ENCODE measurements at places on chromosomes 12 and 14.
A peak's percentile ranks its signal among the peaks of the same experiment; 100 is the strongest.

DNA sequence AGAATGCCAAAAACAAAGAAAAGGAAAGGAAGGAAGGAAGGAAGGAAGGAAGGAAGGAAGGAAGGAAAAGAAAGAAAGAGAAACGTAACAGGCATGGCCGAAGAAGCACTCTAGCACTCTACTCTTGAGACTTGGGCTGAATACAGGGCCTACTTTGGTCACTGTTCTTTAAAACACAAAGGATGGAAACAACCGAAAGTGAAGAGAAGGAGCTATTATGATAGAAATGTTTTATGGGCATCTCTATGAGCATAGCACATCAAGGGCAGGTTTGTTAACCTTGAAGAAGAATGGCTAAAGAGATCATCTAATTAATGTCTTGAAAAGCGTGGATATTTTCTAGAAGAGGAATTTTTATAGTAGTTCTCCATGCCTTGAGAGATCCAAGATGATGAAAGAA lies 15.9 kb upstream of the OTX2 start:
- DNase-seq: no peak

- DNase-seq: no peak
Measured at GRCh38 chr12:77609016-77609415, 221.7 kb upstream of the NAV3 start.

- peak; percentile 69 for DNase-seq
Measured at GRCh38 chr14:68794130-68794850, 1.4 kb upstream of the ZFP36L1 start.

GRCh38 chr12:105107171-105107493 lies 399 bp upstream of the WASHC4 start:
- DNase-seq: no peak

GRCh38 chr12:27095346-27095745 lies 13.0 kb upstream of the C12orf71 start:
- no peak for DNase-seq

DNA sequence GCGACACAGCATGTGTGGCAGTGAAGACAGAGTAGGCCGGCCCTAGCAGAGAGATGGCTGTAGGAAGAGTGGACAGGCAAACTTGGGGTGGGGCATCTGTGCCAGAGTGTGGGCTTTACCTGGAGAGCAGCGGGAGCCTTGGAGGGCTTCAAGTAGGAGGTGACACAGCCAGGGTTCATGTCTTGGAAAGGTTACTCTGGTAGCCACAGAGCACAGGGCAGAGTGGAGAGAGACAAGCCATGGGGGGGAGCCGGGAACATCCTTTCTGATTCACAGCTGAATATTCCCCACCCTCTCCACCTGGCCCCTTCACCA lies 53.5 kb upstream of the DIO3 start:
- DNase-seq: no peak

DNA sequence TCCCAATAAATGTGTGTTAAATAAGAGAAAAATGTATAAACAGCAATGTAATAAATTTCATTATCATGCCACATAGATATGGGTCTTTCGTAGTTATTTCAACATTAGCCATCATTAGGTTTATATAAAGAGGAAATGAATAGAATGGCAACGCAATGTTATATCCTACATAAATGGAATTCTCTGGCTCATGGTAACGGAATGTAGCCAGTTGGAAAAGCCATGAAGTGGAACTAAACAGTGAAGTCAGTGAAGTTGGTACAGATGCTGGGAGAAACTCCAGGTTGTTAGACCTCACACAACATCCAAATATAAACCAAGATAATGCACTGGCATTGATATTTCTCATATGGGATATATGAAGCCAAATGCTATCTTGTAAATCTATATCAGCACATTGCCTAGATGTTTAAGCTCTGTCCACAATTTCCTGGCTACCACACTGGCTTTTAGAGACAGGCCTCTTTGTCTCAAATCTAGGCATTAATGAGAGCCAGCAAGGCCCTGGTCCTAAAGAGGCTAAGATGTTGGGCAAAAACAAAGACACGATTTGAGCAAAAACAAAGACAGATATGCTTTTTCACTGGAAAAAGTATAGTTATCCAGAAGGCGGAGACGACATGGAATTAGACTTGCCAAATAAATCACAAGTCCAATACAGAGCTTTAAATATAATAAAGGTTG lies 861.0 kb downstream of the RPS29 start:
- DNase-seq: no peak

- DNase-seq: no peak
Measured at GRCh38 chr12:56046027-56046780, 4.5 kb downstream of the RPS26 start.

DNA sequence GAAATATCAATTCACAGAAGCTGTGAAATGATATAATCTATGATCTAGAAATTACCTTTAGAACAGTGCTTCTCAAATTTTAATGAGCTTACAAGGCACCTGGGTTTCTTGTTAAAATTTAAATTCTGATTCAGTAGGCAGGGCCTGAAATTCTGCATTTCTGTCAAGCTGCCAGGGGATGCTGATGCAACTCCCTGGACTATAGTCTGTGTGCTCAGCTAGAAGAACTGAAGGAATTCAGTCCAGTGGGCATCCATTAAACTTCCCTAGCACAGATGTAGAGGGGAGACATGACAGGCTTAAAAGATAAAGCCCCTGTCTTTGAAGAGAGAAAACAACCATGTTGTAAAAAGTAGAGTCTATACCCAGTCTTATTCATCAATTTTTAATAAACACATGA lies 441.8 kb downstream of the TMTC2 start:
- DNase-seq: no peak

GRCh38 chr12:119241580-119242169 lies 62.9 kb downstream of the HSPB8 start:
- no peak for DNase-seq

- DNase-seq: no peak
Measured at GRCh38 chr12:55696141-55696540, 11.6 kb downstream of the ITGA7 start.

DNA sequence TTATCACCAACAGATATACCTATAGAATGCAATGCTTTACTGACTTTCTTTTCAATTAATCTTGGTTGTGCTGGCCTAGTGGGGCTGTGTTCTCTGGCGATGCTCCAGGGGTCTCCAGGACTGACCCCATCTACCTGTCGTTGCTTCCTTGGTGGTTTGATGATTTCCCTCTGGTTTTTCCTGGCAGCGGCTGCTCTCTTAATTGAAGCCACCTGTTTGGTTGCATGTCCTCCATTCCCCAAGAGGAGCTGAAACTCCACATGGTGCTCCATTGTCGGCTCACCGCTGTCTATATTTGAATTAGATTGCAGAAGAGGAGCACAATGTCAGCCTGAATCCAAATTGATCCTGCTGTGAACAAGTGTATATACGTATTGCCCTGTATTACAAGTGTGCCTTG lies 7.1 kb upstream of the IFNG-AS1 start:
- DNase-seq: no peak

DNA sequence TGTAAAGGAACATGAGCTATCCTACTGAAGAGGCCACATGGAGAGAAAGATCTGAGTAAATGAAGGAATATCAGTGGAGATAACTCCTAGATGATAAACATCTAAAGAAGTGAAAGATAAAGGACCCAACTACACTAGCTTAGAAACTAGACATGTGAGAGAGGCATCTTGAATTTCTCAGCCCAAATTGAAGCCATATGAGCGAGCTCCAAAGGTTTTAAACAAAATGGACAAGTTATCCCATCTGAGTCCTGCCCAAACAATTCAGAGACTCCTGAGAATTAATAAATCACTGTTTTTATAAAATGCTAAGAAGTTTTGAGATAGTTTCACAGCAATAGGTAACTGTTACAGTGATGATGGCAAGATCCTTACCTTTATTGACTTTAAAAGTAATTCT lies 438.9 kb downstream of the NAV3 start:
- no peak for DNase-seq

DNA sequence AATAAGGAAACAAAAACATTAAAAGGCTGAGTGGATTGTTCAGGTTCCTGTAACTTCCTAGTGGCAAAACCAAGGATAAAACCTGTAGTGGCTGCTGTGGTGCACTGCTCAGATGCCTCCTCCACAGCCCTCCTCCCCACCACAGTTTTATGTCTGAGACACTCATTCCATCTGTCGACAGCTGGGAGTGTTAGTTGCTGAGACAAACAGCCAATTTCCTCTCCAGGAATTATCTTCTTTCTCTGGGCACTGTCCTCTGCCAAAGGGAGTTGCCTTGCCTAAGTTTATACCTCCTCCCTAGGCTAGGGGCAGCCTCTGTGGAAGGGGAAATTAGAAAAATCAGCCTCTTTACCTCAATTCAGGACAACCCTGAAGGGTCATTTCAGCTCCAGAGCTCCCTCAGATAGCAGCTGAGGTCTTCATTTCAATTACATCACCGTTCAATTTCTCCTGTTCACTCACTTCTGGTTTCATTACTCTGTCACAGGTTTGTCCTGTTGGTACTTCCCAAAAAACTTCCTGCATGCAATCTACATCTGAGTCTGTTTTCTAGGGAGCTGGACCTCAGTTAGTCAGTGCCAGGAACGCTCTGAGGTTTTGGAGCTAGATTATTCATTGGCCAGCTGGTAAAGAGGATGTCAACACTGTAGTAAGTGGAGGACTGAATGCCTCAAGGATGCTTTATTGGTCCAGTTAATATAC lies 74.9 kb upstream of the ATP2B1 start:
- DNase-seq: no peak

DNA sequence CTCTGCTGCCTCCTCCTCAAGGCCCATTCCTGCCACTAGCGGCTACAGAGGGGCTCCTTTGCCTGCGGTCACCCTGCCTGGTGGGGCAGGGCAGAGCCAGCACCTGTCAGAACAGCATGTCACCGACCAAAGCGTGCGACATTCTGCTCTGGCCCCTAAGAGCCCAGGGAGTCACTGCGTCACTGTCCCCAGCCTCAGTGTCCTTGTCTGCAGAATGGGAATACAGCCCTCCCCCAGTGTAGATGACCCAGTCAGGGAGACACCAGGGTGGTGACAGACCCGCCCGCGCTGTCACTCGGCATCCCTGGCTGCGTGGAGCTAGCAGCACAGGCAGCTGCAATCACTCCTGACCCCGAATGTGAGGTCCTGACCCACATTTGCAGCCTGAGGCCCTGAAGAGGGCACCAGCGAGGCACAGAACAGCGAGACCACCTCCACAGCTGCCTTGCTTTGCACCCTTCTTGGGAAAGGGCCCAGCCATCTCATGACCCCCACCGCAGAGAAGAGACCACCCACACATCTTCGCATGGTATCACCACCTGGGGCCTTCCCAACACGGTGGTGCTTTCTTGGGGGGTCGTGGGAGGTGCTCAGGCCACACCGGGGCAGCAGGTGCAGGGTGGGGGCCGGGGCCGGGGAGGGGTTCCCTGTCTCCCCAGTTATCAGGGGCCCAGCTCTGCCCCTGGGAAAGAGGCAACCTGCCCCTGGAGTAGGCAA lies 2.5 kb downstream of the AHNAK2 start:
- no peak for DNase-seq

- no peak for DNase-seq
Measured at GRCh38 chr14:30779210-30779609, 95.1 kb upstream of the COCH start.

DNA sequence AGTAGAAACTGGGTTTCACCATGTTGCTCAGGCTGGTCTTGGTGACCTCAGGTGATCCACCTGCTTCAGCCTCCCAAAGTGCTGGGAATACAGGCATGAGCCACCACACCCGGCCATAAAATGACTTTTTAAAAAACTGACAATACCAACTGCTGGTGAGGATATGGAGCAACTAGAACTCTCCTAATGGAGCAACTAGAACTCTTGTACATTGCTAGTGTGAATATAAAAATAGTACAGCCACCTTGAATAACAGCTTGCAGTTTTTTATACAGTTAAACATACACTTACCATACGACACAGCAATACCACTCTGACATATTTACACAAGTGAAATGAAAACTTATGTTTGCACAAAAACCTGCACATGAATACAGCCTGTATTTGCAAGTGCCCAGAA lies 2.5 kb upstream of the CFAP73 start:
- no peak for DNase-seq

DNA sequence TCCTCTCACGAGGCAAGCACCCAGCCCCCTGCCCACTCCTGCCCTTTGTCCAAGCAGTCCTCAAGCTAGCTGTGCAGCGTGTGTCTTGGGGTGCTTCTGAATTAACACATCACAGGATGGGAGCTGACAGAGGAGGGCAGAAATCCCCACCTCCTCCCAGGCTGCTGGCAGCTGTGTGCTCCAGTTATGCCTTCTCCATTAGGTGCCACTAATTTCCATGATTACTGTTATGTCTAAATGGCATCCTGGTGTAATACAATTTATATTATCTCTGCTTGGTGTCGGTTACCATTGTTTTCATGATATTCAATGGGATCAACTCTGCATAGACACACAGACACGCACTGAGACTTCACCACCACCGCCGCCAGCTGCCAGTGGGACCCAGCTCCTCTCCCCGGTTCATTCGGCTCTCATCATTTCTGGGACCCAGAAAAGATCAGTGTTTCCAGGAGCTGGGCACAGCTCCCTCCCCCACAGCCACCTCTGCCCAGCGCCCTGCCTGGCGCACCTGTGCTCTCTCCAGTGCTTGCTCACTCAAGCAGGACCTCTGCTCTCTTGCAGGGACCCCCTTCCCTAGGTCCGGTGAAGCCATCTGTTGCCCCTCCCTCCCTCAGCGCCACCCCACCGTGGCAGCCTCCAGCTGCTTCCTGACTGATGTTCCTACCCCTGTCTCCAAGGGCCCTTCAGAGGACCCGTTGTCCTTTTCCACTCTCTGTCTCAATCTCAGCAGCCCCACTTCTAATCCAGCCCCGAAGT lies 167.5 kb upstream of the FKBP4 start:
- no peak for DNase-seq

DNA sequence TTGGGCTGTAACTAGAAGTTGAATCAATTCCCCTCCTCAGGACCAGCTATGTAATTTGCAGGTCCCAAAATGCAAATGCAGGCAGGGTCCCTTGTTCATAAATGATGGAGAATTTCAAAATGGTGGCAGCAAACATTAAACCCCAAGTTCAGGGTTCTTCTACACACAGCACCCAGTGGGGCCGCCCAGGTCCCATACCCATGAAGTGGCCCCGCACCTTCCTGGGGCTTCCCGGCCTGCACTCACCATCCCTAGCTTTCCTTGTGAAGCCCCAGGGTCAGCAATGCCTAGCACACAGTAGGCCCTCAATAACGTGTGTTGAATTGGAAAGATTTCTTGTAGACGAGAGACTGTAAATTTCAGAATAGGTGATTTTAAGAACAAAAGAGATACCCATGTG lies 76.0 kb downstream of the NTF3 start:
- DNase-seq: no peak

- DNase-seq: no peak
Measured at GRCh38 chr14:95330591-95331370, 11.1 kb upstream of the CLMN start.

GRCh38 chr14:44586910-44587309 lies 79.8 kb upstream of the FSCB start:
- DNase-seq: no peak

GRCh38 chr12:2376908-2377657 lies 324.3 kb downstream of the CACNA1C start:
- no peak for DNase-seq

DNA sequence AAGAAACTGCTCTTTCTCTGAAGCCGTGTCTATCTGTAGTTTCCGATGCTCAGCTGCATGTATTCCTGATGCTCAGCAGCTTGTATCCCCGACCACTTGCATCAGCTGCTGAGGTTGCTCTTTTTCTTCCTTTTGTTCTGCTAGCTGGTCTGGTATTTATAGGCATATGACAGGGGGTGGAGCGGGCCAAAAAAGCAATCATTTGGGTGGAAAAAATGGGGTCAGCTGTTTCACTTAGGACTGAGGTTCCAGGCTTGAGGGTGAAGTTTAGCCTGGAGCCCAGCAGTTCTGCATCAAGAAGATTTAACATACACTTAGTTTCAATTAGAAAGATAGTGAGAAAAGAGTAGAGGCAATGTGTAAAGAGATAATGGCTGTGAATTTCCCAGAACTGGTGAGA lies 23.6 kb upstream of the AMN1 start:
- DNase-seq: no peak

Measured in effector CD4-positive, alpha-beta T cell (primary cell).